ENCODE measurements at places on chromosomes 5 and 9.
A peak's percentile ranks its signal among the peaks of the same experiment; 100 is the strongest.

- no peak for DNase-seq
Observed at GRCh38 chr9:89023740-89024139, 32.5 kb downstream of the S1PR3 start.

GRCh38 chr5:145465474-145466263, 369.5 kb downstream of the PRELID2 start:
- DNase-seq, result no peak

DNA sequence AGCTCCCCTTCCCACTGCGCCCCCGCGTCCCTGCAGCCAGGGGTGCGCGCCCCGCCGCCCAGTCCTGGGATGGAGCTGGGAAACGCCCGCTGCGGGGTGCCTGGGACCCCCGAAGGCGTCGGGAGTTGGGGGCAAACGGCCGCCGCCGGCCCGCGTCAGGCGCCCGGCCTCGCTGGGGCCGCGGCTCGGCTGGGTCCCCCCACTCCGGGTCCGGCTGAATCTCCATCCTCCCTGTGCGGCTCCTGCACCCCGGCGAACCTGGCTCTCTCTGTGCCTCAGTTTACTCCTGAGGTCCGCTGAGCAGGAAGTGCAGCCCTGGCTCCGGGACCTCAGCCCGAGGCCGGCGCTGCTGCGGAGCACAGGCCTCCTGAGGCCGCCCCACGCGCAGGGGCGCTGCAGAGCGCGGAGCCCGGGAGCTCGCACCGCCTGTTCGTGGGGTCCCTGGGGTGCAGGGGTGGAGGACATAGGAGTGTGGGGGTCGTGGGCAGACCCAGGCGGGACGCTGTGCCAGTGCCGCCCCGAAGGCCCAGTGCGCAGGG, 13.9 kb upstream of the TMEM250 start:
- no peak for DNase-seq

- no peak for DNase-seq
Observed at GRCh38 chr9:128231638-128232527, 28.7 kb downstream of the DNM1 start.

DNA sequence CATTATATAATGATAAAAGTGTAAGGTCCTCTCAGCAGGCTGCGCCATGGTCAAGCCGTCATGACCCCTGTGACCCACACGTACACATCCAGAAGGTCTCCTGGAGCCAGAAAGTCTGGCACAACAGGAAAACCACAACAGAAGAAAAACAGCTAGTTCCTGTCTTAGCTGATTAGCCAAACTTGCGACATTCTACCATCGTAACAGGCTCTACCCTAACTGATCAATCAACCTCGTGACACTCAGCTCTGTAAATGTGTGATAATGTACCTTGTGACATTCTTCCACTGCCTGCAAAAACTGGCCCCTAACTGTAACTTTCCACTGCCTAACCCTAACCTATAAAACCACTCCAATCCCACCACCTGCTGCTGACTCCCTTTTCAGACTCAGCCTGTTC, 316.4 kb upstream of the TUSC1 start:
- DNase-seq, result no peak

- DNase-seq, result no peak
Observed at GRCh38 chr9:92517046-92517445, 18.7 kb downstream of the ECM2 start.

DNA sequence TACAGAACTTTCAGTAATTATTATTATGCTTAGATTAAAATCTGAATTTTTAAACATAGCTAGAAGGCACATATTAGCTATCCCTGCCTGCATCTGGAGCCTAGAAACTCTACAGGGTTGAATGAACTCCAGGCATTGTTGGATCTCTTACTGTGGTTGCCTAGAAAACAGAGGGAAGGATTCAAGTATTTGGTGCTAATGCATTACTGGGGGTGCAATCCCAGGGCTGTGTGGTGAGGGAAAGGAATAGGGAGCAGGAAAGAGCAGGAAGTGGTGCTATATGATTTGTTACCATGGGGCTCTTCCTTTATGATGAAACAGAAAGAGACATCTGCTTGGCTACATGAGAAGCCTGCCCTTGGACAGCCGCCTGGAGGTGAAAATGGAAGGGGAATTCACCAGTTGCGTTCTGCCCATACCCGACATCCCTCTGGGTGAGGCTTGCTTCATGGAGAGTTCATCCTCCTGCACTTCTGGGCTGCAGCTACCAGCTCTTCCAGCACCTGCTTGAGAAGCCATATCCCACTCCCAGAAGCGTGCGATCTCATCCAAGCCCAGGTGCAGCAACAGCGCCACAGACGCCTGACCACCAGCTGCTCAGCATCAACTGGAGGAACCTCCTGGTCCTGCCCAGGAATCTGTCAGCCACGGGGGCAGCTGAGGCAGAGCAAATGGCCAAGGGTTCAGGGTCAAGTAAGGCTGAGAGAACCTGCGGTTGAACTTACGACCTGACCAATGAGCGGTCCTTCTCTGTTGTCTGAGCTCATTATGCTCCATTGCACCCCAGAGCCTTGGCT, 362.8 kb downstream of the SEMA5A start:
- DNase-seq, result no peak

- DNase-seq, result no peak
Observed at GRCh38 chr9:16682273-16682672, 188.2 kb downstream of the BNC2 start.

DNA sequence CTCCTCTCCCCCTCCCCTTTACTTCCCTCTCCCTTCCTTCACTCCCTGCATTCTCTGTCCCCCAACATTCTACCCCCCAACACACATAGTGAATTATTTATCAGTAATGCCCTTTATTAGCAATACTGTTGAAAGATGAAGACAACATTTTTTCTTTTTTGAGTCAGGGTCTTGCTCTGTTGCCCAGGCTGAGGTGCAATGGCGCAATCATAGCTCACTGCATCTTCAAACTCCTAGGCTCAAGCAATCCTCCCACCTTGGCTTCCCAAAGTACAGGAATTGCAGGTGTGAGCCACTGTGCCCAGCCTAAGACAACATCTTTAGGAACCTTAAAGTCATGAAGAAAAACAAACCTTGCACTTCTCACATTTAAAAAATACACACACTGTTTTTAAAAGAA, 130.6 kb downstream of the ZNF462 start:
- no peak for DNase-seq

- DNase-seq, result no peak
Observed at GRCh38 chr5:135887881-135888614, 7.6 kb downstream of the IL9 start.

DNA sequence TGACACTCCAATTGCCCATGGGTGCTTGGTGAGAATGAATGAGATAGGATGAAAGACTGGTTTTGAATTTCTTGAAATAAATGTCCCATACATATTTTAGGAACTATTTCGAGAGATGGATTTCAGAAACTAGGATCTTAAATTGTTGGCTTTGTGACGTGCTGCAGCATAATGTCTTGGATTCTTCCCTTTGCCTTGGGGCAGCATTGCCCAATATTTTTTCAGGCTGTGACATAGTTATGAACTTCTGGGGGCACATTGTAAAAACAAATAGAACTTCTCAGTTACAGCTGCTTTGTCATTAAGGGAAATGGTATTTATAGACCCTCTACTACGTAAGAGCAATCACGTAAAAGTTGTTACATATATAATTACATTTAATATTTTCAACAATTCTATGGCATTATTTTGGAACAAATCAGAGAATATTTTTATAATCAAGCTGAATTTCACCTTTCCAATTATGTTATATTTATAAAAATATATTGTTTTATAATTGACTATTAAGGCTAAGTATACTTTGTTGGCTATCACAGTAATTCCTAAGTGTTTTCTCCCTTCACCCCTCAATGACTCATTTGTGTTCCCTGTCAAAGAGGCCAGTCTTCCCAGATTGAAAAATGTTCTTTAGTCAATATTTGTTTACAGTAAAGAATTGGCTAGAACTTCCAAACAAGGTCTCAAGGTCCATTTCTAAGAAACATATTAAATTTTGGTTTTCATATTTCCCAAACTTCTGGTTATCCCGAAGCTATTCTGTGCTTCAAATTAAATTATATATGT, 1388.3 kb upstream of the ACO1 start:
- DNase-seq, result no peak

- DNase-seq, result no peak
Observed at GRCh38 chr5:56106837-56107236, 112.1 kb upstream of the IL6ST start.

DNA sequence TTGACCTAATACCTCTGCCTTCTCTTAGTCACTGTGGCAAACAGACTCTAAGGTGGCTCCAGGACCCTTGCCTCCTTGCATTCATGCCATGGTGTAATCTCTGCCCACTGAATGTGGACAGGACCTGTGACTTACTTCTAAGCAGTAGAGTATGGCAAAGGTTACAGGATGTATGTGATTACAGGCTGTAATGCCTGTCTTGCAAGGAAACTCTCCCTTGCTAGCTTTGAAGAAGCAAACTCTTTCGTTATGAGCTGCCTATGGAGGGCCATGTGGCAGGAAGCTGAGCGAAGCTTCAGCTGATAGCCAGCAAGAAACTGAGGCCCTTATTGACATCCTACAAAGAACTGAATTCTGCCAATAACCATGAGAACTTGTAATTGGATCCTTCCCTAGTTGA, 103.3 kb upstream of the HMHB1 start:
- no peak for DNase-seq

- peak; percentile 18 for DNase-seq
Observed at GRCh38 chr5:23506329-23507236, 826 bp upstream of the PRDM9 start.

GRCh38 chr5:168422431-168422830, 63.8 kb upstream of the RARS1 start:
- peak; percentile 2 for DNase-seq

DNA sequence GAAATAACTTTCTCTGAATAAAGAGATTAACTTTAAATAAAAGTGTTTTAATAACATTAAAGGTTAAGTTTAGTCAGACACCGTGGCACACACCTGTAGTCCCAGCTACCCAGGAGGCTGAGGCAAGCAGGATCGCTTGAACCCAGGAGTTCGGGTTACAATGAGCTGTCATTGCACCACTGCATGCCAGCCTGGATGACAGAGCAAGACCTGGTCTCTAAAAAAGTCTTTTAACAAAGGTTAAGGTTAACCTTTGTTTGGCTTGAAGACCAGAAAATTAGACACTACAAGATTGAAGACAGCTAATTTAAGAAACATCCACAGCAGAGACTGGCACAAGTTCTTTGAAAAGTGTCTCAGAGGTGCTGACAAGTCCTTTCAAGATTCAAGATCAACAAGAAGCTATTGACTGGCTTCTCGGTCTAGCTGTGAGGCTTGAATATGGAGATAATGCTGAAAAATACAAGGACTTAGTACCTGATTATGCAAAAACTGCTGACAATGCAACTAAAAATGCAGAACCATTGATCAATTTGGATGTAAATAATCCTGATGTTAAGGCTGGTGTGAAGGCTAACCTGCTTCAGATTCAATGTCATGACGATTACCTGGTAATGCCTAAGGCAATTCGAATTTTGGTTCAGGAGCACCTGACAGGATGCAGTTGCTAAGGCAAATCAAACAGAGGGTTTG, 48.8 kb downstream of the FAM81B start:
- DNase-seq, result peak; percentile 24

DNA sequence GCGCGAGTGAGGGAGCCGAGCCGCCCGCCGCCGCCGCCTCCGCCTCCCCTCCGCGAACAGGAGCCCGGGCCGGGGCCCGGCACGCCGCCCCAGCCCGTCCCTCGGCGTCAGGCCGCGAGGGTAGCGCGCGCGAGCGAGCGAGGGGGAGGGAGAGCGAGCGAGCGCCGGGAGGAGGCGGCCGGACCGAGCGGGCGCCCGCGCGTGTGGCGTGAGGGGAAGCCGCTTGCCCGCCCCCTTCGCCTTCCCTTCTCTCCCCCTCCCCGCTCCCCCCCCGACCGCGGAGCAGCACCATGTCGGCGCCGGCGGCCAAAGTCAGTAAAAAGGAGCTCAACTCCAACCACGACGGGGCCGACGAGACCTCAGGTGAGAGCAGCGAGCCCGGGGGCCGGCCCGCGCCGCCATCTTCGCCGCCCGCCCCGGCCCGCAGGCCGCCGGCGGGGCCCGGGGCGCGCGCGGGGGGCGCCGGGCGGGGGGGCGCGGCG, 312 bp downstream of the SET start:
- DNase-seq, result peak; percentile 51

GRCh38 chr5:131321066-131321465, 57.2 kb downstream of the CDC42SE2 start:
- DNase-seq, result no peak

DNA sequence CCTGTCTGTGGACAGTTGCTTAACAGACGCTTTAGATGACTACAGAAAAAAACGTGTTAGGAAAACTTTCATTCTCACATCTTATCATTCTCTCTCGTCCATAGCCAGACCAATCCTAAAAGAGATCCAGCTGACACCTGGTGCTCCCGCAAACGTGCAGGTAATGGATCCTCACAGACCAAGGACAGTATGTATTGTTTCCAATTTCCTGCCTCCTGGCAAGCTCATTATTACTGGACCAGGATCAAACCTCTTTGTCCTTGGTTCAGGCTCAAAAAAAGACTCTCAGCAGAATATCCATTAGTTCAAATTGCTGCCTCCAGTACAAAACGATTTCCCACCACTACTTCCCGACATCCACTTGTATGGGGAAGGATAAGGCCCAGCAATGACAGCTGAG, 62.4 kb downstream of the SERINC5 start:
- peak; percentile 95 for DNase-seq

GRCh38 chr5:123033157-123033671, 3.3 kb downstream of the PPIC start:
- DNase-seq, result no peak

DNA sequence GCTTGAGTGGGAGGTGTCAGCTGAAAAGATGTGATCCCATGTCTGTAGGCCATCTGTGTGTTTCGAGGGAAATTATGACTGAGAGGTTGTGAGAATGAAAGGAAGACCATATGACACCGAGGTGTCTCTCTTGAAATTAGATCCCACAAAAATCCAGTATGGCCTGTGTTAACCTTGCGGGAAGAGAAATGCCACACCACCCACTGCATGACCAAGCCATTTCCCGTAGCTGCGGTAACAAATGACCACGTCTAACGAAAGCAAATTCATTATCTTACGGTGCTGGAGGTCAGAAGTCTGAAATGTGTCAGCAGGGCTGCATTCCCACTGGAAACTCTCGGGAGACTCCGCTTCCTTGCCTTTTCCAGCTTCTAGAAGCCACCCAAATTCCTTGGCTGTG, 11.6 kb downstream of the C9orf57 start:
- no peak for DNase-seq

- no peak for DNase-seq
Observed at GRCh38 chr5:157997991-157998504, 139.1 kb upstream of the CLINT1 start.

GRCh38 chr9:87725900-87726709, at the start of gene CTSL:
TSS of gene CTSL (plus strand) at chr9:87726119. CDS start at chr9:87727604, 1,485 bp downstream.
- DNase-seq, result no peak

- DNase-seq, result no peak
Observed at GRCh38 chr5:65623482-65623881, 651 bp downstream of the TRIM23 start.

DNA sequence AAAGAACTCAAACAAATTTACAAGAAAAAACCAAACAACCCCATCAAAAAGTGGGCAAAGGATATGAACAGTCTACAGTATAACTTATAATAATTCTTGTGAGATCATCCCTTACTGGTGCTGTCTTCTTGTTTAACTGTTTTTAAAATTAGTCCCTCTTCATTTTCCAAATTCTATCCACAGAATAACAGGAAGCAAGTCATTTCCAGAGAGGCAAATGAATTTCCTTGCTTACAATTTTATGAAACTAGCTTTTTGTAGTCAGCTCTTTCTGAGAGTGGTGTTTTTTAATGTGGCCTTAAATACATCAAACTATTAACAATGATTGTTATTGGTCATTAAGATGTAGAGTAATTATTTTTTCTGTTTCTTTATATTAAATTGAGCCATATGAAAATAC, 40.6 kb downstream of the FAM174A start:
- DNase-seq, result no peak
